ENCODE measurements at places on chromosomes 16 and 17. TPM values are rescaled to one million over a fixed set of nuclear protein-coding genes. Genes with fewer than 3 reads are reported as not detected.

- DNase-seq: no peak
These were observed 821.1 kb upstream of the EEF2KMT start for GRCh38 chr16:5918567-5919130.

GRCh38 chr16:82260212-82260795 is 90.3 kb upstream of the MPHOSPH6 start:
- no peak for DNase-seq

DNA sequence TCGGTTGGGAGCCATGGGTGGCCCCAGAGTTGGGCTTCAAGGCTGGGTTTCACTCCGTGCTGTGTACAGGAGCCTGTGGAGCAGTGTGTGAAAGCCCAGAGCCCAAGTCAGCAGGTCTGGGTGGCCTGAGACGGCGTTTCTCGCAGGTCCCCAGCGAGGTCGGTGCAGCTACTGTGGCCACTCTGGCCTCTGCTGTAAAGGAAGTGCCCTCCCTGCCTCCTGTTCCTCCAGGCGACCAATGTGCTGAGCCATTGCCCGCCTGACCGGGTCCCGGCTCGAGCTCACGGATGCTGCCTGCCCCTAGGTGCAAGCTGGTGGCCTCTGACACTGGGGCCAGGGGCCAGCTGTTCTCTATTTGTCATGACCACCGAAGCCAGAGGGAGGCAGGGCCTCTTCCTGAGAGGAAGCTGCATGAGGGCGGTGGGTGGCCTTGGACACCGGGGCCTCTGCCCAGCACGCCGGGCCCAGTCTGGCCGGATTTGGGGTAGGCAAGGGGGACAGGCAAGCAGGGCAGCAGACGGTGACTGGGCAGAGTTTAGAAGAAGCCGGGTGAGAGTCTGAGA is 170.9 kb downstream of the IRF8 start:
- DNase-seq: no peak

DNA sequence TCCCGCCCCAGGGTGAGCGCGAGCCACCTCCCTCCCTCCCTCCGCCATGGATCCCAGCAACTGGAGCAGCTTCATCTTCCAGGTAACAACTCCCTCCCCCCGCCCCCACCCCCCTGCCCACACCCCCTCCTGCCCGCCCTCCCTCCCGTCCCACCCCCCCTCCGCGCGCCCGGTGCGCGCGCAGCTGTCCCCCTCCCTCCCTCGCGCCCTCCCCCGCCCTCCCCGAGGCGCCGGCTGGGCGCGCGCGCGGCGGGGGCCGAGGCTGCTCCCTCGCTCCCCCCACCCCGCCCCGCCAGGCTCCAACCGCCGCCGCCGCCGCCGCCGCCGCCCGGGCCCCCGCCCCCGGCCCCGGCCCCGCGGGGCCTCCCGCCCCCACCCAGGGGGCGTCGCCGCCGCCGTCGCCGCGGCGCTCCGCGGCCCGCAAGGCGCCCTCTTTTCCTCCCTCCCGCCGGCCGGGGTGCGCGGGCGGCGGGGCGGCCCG is at the start of gene MAZ:
Gene MAZ, plus strand, starts transcription at position 431 of the 481 bp plus-strand sequence. CDS start 173 bp downstream, outside the sequence.
- no peak for DNase-seq

- no peak for DNase-seq
These were observed 16.4 kb downstream of the GJD3 start for GRCh38 chr17:40348136-40348504.

DNA sequence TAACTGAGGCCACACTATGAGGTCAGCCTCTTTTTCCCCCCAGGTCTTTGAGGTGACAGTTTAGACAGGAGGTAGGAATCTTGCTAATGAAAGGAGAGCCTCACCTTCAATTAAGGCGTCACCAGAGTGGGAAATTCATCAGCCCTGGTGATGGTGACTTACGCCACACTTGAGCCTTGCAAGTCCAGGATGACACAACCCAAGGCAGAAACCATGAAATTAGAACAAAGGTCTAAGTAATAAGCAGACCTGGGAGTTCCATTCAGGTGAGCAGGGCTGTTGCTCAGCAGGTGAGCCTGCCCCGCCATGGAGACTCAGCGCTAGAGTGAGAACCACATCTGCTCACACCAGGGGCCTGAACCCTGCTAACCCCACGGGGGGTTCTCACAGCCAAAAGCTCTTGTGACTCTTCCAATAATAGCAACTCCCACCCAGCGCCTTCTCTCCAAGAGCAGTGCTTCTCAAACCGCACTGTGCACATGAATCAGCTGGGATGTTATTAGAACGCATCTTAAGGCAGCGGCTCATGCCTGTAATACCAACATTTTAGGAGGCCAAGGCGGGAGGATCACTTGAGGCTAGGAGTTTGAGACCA is 28.7 kb upstream of the KIFC3 start:
- DNase-seq: no peak

DNA sequence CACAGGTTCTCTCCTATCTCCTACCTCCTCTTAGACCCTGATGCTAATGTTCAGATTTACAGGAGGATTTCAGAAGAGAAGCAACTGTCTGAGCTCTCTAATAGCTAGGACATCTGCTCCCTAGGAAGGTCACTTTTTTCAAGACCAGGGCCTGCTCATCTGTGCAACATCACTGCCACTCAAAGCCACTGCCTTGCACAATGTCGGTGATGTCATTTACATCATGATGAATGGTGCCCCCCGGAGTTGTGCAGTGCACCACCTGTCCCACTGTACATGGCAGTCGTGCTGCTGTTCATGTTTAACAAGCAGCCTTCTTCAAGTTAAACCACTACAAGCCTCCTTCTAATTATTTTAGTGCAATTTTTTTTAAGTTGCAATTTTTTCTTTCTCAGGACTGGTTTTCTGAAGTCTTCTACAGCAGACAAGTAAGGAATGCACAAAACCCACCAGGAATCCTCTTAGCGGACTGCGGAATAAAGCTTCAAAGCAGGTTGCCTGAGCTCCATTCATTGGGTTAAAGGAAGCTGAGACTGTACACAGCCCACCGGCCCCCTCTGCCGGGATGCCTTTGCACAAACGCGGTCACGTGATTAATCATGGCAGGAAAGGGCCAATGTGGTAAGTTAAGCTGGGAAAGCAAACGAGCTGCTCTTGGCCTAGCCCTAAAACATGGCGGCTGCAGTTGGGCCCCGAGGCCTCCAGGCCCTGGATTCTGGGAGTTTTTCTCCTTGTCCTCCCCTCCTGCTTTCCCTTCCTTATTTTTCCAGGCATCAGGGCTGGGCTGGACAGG is 74.1 kb downstream of the MYH11 start:
- DNase-seq: no peak

- DNase-seq: no peak
These were observed 670.0 kb downstream of the TOX3 start for GRCh38 chr16:51876934-51877333.

DNA sequence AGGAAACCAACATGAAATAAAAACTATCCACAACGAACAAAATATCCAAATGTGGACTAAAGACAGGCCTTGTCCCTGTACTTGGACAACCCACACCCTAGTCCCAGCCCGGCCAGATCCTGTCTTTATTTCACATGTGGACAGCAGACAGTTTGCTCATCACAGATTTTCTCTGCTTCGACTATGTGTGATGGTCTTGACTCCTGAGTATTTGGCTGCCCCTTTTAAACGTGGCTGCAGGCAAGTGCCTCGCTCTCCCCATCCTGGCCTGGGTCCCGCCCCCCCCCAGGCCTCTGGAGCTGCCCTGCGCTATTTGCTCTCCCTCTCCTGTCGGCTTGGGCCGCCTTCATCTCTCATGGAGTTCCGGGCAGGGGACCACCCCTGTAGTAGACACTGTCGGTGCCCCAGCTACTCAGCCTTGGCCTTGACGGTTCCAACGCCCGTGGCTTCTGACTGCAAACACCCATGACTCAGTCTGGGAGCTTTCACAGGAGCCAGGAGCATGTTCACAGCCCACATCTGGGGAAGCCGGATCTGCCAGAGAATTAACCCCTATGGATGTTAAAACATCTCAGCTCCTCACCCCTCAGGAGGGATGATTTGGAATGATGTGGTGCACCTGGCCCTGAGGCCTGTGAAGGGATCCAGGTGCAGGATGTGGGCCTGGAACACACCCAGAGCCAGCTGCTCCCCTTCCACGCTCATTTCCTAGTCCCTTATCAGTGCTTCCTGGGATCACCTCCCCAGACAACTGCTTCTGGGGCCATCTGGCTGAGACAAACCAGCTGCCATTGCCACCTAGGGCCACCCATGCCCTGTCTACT is 229.7 kb upstream of the RPL38 start:
- DNase-seq: no peak

GRCh38 chr17:82866590-82867191 is 26.9 kb upstream of the ZNF750 start:
- DNase-seq: no peak

DNA sequence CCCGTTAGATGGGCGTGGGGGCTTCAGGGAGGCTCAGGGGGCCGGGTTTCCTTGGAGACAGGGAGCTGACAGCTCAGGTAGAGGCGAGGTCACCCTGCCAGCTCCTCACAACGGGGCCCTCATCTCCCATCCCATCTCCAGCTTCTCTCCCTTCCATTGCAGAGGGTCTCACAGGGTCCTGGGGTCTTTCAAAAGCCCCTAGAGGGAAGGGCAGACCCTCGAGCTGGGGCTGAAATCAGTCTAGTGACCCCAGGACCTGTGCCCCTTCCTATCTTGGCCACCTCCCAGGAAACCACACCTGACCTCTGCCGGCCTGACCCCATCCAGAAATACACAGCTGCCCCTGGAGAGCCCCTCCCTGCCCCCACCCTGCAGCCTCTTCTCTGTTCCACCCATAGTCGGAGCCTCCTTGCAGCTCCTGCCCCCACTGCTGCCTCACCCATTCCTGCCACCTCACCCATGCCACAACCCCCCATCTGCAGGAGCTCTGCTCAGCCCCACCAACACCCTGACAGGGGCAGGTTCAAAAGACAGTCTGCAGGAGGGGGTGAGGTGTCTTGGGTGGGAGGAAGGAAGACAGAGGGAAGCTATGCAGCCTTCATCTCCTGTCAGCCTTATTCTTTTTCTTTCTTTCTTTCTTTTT is 23.4 kb downstream of the PIK3R5 start:
- DNase-seq: peak; percentile 54

The GH2 gene
- total RNA-seq: not detected

The PIK3R5 gene
- 0.29 TPM for total RNA-seq

The LRRC37A gene
- 2.3 TPM for total RNA-seq

The CCL8 gene
- not detected for total RNA-seq

The KRT28 gene
- total RNA-seq: not detected

The EFCAB13 gene
- 4.4 TPM for total RNA-seq

The ADGRG1 gene
- 41.1 TPM for total RNA-seq

The NOD2 gene
- total RNA-seq: 0.12 TPM

The AATK gene
- total RNA-seq: 4.6 TPM

Measured in type B pancreatic cell (in vitro differentiated cells).